ENCODE measurements at places on chromosomes 2 and 18.

- DNase-seq, result no peak
Observed at GRCh38 chr2:119888680-119889079, 124.2 kb upstream of the EPB41L5 start.

- no peak for DNase-seq
Observed at GRCh38 chr2:2874341-2874740, 503.3 kb downstream of the EIPR1 start.

- DNase-seq, result no peak
Observed at GRCh38 chr18:23243178-23243577, 107.9 kb downstream of the CABLES1 start.

DNA sequence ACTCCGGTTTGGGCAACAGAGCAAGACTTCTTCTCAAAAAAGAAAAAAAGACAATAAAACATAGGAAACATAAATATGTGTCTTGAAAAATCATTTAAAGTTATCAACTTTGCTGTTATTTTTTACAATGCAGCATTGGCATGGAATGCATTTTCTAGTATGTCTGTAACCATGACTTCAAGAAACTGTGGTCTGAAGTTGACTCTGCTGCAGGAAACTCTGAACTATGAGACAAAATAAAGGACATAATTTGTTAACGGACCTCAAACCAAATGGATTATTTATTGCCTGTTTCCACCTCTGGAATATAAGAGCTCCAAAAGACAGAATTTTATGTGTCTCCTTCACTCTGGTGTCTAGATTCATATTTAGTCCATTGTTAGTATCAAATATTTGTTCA is 79.1 kb downstream of the TRIB2 start:
- no peak for DNase-seq

- no peak for DNase-seq
Observed at GRCh38 chr2:43540021-43540779, 55.6 kb downstream of the THADA start.

DNA sequence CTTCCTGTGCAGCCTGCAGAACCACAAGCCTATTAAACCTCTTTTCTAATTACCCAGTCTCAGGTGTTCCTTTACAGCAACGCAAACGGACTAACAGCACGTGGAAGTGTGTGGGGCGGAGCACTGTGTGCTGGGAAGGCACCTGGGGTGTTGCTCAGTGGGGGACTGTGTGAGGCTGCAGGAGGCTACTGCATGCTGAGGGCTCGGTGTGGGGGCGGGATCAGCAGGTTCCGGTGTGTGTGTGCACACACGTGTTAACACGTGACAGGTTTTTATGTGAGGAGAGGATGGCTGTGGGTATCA is 58.9 kb downstream of the ANKMY1 start:
- no peak for DNase-seq

DNA sequence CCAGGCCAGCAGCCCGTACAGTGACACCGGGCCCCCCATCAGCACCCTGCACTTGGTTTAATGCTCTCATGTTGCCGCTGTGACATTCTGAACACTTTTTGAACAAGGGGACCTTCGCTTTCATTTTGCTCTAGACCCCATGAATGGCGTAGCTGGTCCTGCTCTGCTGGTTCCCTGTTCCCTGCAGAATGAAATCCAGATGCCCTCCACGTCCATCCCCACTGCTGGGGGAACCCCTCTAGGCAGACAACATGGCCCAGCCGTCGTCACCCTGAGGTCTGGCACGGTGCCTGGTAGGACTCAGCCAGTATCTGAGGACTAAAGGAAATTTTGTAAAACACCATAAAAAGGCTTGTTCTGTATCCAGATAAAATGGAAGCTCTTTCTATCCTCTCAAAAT is 128.6 kb downstream of the KCTD1 start:
- DNase-seq, result no peak

GRCh38 chr2:40851661-40852060 is 399.8 kb upstream of the SLC8A1 start:
- no peak for DNase-seq

GRCh38 chr2:59308108-59308507 is 1067.0 kb upstream of the FANCL start:
- DNase-seq, result no peak

DNA sequence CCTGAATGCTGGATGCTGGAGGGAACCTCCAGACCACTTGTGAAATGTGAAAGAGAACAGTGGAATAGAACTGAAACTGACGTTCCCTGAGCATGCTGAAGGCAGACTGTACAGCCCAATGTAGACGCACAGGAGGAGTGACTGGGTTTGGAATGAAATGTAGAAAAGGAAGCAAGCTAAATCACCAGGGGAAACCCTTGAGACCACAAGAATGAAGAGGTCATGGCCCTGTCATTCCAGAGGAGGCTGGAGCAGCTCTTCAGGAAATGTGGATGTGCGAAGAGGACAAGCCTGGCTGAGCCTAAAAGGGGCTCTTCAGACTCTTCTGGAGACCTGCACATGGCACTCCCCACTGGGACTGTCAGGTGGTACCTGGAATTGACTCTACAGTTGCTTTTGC is 118.5 kb upstream of the ALPP start:
- no peak for DNase-seq

- DNase-seq, result no peak
Observed at GRCh38 chr18:24985586-24985985, 366.4 kb downstream of the ZNF521 start.

DNA sequence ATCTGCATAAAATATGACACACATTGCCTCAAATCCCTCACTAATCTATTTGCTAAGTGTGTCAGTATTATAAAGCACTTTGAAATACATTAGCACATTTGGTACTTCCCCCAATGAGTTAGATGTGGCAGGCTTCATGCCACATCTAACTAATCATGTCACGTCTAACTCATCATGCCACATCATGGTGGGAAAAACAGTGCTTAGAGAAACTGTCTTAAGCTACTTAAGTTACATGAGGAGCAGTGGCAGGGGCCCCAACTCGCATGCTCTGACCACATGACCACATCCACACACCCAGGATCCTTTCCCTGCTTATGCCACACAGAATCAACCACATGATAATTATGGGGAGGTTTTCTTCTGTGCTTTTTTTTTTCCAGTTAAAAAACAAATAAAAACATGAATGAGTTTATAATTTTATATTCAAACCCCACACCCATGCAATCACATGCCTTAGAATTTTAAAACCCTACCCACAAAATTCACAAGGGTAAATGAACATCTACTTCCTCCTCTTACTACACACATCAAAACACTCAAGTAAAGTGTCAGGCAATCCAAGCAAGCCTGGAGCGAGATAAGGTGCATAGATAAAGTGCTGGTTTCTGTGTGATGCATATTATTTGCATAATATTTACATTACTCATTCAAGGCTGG is 1.6 kb downstream of the ABCA12 start:
- no peak for DNase-seq

GRCh38 chr2:23689891-23690290 is 237.0 kb downstream of the ATAD2B start:
- DNase-seq, result no peak

Data from HuH-7.5 (cell line).